Sciatic nerve (tissue), 2 donors: ENCODE measurements at places on chromosomes 12 and 14. TPM values are rescaled to one million over a fixed set of nuclear protein-coding genes. Genes with fewer than 3 reads are reported as not detected.

Gene CIDEB
- total RNA-seq, result 17.3 TPM

DNA sequence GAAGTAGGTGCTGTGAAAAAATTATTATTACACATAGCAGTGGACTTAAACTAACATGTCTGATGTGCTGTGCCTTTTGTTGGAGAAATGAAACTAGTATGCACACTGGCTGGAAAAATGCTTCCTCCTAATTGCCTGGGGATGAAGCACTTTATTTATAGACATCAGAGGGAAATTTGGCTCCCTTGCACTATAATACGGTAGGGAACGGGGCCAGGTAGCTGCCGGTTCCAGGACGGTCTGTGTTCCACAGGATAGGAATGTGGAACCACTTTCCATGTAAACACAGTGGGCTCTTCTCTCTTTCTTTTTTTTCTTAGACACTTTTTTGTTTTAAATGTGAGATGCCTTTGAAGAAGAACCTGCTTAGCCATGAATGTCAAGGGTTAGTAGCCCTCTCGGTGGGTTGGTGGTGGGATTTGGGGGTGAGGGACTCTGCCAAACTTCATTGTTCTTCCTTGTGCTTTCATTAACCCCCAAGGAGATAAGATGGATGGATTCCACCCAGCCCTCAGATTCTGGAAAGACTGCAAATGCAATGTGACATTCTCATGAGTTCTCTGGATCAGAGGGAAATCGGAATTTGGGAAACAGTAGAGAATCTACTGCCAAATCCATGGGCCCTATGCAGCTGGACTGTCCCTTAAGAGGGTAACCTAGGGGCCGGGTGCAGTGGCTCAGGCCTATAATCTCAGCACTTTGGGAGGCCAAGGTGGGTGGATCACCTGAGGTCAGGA is 58.0 kb upstream of the GSC start:
- DNase-seq, result no peak

Gene JAG2
- total RNA-seq, result 24.9 TPM

DNA sequence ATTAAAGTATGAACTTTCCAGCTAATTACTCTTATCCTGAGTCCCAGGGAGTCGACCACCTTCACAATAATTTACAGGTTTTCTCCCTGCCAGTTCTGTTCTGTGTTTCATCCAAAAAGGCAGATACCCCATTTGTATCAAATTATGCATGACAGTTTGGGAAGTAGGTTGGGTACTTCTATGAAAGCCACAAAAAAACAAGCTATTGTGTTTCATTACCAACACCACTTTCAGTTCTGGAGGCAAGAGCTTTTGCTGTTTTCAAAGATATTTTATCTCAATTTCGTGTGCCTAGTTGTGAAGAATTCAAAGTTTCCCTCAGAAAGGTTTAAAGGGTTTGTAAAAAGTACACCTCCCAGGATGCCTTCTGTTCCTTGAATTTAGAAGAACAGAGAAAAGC is 557.4 kb downstream of the FLRT2 start:
- no peak for DNase-seq

Gene BCL2L2
- 56.5 TPM for total RNA-seq

DNA sequence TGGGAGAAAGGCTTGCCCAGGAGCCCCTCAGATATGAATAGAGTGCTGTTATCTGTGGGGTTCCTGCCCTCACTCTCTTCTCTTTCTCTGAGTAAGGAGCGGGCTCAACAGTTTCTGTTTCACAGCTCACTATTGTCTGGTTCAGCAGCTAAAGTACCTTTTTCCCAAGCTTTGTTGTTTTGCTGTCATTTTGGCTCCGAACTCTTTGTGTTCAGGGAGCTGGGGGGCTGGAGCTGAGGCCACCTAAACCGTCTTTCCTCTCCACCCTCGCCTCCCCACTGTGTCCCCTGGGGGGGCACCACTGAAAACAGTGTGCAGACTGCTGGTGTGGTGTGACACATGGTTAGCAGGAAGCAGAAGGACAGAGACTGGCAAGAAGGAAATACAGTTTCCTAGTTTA is 51.4 kb downstream of the FBXW8 start:
- no peak for DNase-seq

DNA sequence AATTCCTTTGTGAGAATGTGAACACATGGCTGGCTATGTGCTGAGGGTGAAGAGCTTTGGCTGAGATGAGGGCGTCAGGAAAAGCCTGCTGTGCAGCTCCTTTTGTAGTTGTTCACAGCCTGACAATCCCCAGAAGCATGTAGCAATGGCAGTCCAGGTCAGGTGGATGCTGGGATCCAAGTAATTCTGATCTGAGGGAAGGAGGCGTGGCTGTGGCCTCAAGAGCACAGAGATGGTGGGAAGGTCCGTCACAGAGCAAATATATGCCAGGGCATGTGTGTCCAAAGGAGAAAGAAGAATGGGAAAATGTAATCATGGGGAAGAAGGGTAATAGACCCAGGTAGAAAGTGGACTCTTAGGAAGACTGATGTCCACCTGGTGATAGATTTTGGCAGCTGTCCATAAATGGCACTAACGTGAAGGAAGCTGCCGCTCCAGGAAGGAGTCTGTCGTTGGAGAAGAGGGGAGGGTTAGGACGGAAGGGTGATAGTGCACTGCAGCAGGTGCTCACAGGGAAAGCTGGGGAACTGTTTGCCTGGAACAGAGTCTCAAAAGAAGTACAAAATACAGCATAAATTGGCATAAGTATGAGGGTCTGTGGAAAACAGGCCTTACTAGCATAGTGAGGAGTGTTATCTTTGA is 13.8 kb downstream of the MGST1 start:
- DNase-seq, result no peak

GRCh38 chr14:104582005-104582404 is 2.4 kb downstream of the C14orf180 start:
- no peak for DNase-seq

- DNase-seq, result no peak
Measured at GRCh38 chr12:28750946-28751685, 398.0 kb upstream of the FAR2 start.

DNA sequence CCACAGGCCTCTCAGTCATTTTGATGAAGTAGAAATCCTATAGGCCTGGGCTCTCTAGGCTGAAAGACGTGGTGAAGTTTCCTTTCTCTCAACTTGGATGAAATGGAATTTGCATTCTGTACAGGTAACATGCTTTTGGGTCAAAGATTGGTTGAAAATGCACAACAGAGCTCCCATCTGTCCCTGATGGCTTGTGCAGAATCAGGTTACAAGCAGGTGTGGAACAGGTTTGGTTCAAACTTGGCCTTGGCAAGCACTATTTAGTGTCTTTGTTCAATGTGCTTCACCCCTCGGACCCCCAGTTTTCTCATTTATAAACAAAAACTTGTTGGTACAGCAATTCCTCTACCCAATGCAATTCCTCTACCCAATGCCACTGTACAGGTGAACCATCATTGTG is 1493.0 kb downstream of the AACS start:
- no peak for DNase-seq

Gene KRT79
- total RNA-seq, result not detected

DNA sequence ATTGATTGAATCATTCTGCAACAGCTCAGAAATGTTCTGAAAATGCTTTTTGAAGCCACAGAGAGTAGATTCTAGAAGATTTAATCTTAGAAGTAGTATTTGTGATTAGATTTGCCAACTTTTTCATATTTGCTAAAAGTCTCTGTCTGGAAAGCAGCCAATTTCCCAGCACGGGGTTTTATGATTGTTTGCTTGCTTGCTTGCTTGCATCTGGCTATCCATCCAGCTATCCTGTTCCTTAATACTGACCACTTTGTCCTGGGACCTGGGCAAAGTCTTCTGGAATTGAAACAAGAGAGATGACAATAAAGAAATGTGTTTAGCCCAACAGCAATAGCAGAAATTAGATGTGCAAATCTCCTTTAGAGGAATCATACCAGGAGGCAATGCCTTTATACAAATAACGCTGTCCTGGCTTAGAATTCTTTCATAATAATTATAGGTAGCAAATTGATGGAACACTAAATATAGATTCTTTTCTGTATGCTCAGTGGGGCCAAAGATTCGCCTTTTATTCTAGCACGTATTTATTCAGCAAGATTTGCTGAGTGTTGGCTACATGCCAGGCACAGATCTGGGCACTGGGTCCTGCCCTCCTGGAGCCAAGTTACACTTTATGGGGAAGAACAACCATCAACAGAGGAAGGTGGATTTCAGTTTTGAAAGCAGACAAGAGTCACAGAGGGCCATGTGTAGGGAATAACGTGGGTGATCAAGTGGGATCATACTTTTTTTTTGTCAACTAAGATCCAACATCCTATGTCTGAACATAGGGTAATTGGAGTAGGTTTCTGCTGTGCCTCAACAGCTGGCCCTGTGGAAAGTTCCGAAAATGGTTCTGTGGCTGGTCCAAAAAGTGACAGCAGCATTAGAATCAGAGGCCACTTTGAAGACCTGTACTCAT is 25.3 kb downstream of the MYBPC1 start:
- no peak for DNase-seq

DNA sequence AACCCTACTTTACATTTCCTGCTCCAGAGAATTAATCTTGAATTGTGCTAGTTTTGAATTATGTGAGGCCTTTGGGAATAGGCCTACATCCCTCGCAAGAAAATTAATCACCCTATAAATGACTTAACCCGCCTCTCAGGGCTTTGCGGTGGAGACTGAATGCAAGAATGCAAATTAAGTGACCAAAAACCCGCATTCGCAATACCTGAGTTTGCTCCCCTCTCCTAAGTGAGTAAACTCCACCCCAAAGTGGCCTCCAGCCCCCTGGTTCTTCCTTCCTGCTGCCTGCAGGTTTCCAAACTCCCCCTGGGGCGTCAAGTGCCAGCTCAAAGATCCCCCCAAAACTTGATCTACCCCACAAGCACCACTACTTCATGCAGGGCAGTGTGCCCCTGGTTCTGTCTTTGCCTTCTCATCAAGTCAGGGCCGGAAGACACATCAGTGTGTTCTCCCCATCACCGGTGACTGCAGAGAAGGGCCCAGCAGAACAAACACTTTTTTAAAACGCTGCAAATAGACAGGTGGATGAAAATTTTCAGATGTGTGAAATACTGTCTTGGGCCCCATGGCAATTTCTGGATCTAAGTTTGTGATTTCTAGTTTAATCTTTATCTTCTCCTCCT is 644.7 kb downstream of the VRK1 start:
- no peak for DNase-seq

- no peak for DNase-seq
Measured at GRCh38 chr14:55693904-55694303, 113.9 kb downstream of the KTN1 start.

Gene PDZRN4
- total RNA-seq, result 38.5 TPM

Gene CINP
- 28.1 TPM for total RNA-seq

- DNase-seq, result no peak
Measured at GRCh38 chr12:19959353-19959752, 409.0 kb upstream of the PDE3A start.

DNA sequence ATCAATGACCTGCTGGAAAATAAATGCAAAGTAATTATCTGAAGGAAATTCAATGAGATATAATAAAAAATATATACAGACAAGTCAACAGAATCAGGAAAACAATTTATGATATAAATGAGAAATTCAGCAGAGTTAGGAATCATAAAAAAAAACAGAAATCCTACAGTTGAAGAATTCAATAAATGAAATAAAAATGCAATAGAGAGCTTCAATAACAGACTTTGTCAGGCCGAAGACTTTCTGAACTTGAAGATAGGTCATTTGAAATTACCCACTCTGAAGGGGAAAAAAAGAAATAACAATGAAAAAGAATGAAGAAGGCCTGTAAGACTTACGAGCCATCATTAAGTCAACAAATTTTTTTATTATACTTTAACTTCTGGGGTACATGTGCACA is 15.5 kb upstream of the GARIN2 start:
- no peak for DNase-seq

DNA sequence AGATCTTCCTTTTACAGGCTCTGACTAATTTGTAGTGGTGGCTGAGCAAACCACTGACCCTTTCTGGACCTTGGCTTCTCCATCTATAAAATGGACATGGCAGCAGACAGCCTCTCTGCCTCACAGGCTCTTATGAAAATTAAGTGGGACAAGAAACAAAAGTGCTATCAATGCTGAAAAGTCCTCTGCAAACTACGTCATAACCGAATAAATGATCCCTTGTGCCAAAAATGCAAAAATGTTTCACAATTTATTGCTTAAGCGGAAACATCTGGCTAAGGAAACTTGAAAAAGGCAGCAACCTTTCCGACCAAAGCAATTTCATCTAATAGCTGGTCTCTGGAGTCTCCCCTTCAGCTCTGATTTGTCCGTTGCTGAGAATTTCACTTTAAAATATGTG is 108.5 kb upstream of the PLXNC1 start:
- no peak for DNase-seq

DNA sequence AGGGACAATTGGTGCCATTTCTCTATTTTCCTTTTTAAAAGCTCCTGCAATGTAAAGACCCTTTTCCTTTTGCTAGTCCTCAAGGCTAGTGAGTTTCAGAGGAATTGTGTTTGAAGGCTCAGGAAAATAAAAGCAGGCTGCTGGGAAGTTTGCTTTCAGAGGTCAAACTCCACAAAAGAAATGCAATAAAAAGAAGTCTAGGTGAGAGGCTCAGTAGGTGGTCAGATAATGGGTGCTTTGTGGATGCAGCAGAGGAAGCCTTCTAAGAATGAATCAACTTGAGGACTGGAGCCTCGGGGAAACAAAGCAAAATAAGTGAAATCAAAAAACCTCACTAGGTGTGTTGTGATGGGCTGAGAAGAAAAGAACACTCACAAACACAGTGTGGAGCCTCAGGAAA is 10.3 kb downstream of the CCDC175 start:
- no peak for DNase-seq

DNA sequence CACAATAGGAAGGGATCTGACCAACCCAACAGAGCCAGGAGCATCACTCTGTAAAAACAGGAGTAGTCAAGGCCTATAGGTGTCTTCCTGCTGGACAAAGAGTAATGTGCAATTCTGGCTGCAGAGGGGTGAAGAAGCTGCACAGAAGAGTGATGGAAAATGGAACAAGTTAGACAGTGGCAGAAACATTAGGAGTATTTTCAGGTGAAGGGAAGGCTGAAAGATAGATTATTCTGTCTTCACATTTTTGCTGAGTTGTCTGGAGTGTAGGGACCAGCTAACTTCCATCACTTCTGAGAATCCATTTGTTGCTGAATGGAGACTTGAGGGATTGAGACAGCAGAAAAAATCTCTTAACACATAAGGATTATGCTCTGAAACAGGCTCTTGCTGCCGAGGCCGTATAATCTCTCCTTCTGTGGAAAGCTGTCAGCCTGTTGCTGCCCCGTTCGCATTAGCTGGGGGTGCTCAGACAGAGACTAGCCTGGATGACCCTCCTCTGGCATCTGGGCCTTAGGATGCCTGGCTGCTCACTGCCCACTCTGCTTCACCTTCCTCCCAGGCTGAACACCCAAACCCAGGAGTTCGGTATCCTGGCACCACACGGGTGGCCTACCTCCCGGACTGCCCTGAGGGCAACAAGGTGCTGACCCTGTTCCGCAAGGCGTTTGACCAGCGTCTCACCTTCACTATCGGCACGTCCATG is 3.1 kb upstream of the ARHGEF25 start:
- DNase-seq, result no peak

Gene CD163L1
- total RNA-seq, result 12.0 TPM

- DNase-seq, result no peak
Measured at GRCh38 chr14:20456971-20457370, 1.9 kb downstream of the APEX1 start.

DNA sequence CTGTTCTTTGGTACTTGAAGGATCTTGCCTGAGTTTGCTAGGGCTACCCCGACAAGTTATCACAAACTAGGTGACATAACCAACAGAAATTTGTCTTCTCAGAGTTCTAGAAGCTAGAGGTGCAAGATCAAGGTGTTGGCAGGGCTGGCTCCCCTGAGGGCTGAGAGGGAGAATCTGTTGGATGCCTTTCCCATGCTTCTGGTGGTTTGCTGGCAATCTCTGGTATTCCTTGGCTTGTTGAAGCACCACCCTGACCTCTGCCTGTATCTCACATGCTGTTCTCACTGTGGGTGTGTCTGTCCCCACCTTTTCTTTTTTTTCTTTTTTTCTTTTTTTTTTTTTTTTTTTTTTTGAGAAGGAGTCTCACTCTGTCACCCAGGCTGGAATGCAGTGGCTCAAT is 81.2 kb downstream of the VCPKMT start:
- no peak for DNase-seq

Gene RND1
- 4.5 TPM for total RNA-seq
